PC-9 (cell line): ENCODE measurements at places on chromosomes 6 and 20.
A peak's percentile ranks its signal among the peaks of the same experiment; 100 is the strongest.

DNA sequence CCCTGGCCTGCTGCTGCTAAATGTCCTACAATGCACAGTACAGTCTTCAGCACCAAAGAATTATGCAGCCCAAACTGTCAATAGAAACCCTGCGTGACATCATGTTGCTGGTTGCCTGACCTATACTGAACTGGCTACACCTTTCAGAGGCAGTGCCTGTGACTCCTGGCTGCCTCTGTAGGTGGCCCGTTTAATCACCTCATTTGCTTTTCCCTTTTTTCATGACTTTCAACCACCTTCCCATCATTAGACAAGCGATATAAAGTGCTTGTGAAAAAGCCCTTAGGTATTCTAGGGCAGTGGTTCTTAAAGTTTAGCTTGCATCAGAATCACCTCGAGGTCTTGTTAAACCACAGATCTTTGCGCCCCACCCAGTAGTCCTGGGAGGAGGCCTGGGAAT lies 33.0 kb upstream of the RIPOR2 start:
- no peak for DNase-seq

GRCh38 chr6:6889601-6890000 lies 218.2 kb upstream of the RREB1 start:
- DNase-seq = no peak

DNA sequence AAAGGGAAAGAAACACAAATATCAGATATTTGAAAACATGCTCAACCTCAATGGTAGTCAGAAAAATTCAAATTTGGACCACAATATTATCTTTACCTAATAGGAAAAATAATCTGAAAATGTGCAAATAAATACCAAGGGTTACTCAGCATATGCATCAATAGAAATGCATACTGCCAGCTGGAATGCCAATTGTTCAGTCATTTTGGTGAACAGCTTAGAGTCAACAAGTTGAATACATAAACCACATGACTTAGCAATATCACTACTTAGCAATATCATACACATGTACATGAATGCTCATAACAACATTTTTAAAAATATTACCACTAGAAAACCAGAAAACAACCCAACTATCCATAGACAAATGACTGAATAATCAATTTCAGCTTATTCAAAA lies 212.7 kb downstream of the PTPRK start:
- peak; percentile 45 for DNase-seq

GRCh38 chr20:8232332-8232731 lies 100.3 kb downstream of the PLCB1 start:
- DNase-seq = no peak

- DNase-seq = peak; percentile 37
Observed at GRCh38 chr6:4134841-4135664, at the start of gene ECI2. ECI2 (minus strand) TSS chr6:4135575; CDS start chr6:4135560, 15 bp downstream.

GRCh38 chr6:28865401-28866204 lies 58.2 kb downstream of the TRIM27 start:
- DNase-seq = no peak

GRCh38 chr6:149136913-149137286 lies 180.6 kb upstream of the TAB2 start:
- no peak for DNase-seq

DNA sequence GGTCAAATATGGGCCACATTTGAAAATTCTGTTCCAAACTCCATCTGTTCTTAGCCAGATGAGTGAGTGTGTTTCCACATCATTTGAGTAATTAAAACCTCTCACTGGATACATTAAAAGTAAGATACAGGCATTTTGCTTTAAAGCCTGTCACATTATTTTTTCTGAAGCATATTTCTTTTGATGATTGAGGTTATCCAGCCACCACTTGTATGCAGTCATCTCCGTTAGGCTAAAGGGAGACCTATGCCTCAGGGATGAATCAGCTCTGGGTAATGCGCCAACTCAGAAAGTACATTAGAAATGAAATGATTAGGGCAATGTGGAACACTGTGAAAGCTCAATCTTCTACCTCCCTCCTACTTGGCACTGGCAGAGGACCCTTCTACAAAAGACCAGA lies 90.7 kb downstream of the SNAP25 start:
- DNase-seq = peak; percentile 17

- no peak for DNase-seq
Observed at GRCh38 chr6:9710574-9710973, 704.3 kb downstream of the TFAP2A start.

- DNase-seq = no peak
Observed at GRCh38 chr6:31216208-31216898, 45.9 kb upstream of the POU5F1 start.

DNA sequence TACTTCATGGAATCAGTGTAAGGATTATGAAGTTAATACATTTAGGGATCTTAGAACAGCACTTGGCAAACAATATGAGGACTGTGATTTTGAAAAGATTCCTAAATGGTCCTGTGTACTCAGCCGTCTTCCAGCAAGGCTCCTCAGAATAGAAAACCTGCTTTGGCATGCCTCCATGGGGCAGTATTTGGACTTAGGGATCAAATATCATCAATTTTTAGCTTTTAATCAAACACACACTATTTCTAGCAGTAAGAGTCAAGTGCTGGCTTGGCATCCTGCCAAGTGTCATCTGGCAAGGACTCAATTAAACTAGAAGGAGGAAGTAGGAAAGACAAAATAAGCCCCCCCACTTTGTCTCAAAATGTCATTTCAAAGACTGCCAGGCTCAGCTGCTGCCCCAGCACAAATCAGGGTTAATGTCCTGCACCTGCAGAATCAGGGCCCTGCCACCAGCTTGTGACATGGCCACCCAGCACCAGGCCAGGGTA lies 40.8 kb downstream of the IYD start:
- no peak for DNase-seq

GRCh38 chr20:17524560-17524959 lies 6.6 kb downstream of the BFSP1 start:
- no peak for DNase-seq

DNA sequence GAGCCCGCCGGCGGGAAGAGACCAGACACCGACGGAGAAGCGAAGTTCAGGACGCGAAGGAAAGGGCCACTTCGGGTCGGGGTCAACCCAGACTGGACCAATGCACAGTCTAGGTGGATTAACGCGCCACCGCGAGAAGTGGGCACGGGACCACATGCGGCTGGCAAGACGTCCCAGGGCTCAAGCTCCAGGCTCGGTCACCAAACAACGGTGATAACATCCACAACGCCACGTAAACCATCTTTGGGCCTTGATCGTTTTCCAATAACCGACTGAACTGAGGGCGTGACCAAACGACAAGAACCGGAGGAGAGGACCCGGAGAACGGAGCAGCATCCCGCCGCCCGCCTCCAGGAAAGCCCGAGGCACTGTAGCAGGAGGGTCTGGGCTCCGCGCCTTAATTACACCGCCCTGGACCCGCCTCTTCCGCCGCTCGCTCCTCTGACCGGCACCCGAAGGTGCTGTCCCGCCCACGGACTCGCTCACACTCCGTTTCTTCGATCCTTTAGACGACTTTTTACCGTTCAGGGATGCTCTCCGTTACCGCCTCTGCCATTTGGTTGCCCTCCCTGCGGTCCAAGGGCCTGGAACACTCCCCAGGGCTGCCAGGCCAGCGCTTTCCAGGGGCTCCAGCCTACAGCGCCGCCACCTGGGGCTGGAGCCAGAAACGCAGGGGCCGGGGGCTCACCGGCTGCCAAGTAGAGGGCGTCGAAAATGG lies 44.1 kb downstream of the DPPA5 start:
- DNase-seq = peak; percentile 57

DNA sequence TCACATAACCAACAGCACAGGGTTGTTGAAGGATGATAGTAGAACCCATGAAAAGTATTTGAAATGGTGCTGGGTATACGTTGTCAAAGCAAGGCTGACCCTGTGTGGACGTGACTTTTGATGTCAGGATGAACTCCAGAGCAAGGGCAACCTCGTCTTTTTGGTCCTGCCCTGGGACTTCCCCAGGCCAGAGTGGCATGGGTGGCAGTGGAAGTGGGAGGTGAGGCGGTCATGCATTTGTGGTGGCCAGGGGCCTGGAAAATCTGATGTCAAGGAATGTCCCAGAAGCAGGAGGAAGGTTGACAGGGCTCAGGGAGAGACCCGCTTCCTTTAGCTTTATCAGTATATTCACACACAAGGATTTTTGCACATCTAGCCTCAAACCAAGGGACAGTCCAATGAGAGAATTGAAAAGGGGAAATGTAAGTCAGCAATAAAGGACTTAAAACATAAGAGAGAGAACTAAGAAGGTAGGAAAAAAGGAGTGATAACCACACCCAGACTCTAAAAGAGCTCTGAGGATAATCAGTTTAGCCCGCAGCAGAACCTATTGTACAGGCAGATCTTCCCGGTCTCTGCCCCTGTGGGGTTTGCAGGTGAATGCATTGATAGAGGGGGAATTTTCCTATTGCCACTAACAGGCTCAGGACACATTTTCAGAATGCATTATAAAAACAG lies 98.8 kb upstream of the HDGFL1 start:
- no peak for DNase-seq

- no peak for DNase-seq
Observed at GRCh38 chr6:18527836-18528743, 140.9 kb downstream of the RNF144B start.

DNA sequence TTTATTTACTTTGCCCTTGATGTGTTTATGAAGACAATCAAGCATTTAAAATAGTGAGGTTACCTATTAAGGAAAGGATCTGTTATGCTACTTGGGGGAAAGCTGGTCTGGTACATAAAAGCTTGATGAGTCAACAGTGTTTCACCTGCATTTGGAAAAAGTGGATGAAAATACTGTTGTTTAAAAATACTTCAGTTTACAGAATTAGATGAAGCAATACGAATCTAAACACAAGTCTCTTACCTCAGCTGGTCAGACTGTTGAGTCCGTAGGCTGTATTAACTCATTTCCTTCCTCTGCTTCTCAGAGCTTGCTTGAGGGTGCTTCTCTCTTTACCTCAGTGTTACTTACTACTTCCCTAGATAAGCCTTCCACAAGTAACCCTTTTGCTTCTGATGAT lies 36.1 kb downstream of the NKX2-4 start:
- no peak for DNase-seq

DNA sequence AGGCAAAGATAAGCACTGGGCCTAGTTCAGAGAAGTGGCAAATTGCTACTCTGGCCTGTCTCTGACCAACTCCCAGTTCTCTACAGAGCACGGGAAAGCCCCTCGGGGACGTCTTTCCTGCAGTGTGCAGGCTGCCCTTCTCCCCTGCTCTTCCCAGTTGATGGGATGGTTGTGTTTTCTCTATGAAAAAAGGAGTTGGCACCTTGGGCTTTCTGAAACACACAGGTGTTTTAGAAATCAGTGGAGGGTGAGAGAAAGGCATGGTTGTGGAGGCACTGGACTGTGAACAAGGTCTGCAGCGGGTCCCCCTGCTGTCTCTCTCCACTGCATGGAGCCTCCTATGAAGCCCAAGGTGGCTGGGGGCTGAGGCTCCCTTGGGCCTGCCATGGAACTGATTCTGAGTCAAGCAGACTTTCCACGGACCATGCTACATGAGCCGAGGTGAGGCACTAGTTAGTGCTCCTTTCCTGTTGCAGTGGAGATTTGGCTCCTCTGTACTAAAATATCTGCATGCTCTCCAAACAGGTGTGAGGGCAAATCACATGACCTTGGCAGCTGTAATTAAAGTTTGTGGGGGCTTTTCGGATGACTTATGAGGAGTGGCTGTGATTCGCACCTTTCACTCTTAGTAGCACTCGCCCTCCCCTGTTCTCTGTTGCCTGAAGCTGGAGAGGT lies 16.3 kb downstream of the GTSF1L start:
- no peak for DNase-seq

- no peak for DNase-seq
Observed at GRCh38 chr6:47209632-47210031, 100.1 kb downstream of the TNFRSF21 start.

DNA sequence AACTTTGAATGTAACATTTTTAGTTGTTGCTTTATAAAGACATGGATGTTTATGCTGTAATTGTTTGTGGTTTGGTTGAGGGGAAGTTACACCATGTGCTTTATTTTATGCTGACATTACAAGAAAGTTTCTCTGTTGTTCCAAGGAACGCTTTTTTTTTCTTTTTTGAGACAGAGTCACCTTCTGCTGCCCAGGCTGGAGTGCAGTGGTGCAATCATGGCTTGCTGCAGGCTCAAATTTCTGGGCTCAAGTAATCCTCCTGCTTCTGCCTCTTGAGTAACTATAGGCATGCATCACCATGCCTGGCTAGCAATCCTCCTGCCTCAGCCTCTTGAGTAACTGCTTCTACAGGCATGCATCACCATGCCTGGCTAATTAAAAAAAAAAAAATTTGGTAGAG lies 21.0 kb upstream of the IFNGR1 start:
- DNase-seq = peak; percentile 85

GRCh38 chr6:11824986-11825385 lies 46.4 kb upstream of the ADTRP start:
- DNase-seq = no peak

DNA sequence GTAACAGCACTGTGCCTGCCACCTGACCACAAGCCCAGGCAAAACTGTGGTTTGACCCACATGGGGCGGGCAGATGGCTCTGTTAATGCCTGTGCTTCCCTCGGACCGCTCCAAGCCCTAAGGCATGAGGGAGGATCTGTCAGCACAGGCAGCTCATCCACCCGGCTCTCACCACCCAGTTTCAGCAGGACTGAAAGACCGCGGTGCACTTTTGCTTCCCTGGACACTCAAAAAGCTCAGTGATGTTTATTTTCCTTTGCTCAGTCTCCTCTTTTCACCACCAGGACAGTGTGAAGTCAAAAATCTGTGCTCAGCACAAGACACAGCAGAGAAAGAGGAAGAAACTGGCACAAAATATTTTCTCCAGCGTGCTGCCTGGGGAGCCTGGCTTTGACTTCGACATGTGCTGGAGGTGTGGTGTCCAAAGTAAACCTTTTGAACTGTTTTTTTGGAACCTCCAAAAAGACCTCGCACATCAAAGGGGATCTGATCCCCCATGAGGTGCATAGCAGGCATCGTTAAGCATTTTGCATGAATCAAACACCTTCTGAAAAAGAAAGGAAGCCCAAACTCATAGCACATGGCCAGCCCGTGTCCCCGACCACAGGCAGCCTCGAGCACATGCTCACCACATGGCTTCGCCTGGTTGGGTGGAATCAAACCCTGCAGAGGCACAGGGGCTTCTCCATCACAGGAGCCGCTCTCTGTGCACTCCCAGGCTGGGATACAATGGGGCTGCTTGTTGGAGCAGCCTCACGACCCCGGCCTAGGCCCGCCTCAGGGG lies 441.7 kb upstream of the JARID2 start:
- DNase-seq = no peak

GRCh38 chr6:90462102-90462501 lies 124.8 kb downstream of the MAP3K7 start:
- DNase-seq = no peak

DNA sequence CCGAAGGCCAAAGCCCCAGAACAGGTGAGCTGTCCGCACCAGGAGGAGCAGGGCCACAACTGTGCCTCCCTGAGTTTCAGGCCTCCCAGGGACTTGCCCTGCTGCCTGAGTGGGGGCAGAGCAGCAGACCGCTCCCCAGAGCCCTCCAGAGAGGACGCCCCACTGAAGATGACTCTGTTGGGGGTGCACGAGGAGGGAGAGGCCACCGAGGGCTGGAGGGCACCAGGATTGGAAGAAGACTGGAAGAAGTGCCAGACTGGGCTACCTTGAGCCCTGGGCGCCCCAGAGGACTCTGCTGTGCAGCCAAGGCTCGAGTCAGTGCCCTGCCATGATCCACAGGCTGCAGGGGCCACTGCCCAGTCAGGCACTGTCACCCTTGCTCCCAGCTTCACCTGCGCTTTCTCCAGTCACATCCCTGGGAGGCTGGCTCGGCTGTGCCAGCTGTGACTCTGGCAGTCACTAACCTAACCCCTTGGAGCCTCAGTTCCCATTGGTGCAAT lies 11.3 kb downstream of the CST7 start:
- DNase-seq = no peak
